ENCODE measurements at places on chromosomes 12 and 14.

DNA sequence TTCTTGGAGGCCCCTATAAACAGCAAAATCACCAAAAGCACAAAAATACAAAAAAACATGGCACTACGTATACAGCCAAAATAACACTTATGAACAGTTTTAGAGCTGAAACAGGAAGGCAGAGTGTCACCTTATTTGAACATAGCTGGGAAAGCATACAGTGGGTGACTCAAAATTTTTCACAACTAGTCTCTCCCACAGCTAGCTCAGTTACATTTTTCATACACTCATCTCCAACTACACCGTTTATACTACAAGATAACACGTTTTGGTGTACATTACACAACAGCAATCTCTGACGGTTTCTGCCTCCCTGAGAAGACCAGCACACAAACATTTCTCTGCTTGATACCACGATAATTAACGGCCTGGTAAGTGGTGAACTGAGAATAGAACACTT, 2.9 kb downstream of the RAD52 start:
- no peak for DNase-seq

GRCh38 chr14:36662258-36662542, 540 bp downstream of the PAX9 start:
- DNase-seq: no peak

DNA sequence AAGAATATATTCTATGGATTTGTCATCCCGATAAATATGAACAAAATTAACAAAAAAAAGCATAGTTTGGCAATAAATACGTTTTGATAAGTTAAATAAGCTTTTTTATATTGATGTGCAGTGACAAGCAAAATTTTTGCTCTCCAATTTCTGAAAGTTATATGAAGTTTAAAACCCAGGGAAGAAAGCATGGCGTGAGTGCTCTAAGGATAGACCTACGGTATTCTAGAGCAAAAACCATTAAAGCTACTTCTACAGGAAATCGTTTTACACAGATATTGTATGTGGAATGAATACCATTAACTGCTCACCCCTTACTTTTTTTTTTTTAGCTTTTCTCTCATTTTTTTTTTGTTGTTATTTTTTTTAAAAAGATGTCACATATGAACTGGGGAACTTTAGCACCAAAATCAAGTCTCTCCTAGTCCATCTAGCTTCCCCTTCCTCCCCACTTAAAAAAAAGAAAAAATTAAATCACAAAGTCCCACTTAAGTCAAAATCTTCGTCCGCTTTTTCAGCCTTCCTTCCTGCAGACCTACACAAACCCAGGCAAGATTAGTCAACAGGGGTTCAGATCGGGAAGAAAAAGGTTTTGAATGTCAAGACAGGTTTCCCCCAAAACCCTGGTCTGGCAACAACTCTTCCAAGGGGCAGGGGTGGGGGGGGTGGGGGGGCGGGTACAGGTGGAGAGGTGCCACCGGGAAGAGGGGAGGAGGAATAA, 4.4 kb downstream of the ZFP36L1 start:
- DNase-seq: no peak

DNA sequence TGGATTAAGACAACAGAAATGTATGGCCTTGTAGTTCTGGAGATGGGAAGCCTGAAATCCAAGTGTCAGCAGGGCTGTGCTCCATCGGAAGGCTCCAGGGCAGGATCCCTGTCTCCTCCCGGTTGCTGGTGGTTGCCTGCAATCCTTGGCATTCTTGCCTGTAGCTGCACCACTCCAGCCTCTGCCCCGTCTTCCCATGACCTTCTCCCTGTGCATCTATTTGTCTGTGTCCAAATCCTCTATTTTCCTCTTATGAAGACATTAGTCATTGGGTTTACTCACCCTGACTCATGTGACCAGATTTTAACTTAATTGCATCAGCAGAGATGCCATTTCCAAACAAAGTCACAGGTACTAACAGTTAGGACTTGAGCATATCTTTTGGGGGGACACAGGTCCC, 15.1 kb downstream of the TUNAR start:
- no peak for DNase-seq

GRCh38 chr12:7650091-7650490, 15.6 kb downstream of the APOBEC1 start:
- no peak for DNase-seq

DNA sequence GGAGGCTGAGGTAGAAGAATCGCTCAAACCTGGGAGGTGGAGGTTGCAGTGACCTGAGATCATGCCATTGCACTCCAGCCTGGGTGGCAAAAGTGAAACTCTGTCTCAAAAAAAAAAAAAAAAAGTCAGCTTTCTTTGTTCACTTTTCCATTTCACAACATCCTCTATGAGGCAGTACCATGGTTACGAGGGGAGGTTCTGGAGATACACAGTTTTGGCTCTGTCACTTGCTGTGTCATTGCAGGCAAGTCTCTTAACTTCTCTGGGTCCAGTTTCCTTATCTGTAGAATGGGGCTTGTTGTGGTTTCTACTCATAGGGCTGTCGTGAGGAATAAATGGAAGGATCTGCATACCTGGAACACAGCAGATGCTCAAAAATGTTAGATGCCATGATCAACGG, 75.6 kb upstream of the SLC24A4 start:
- DNase-seq: no peak

DNA sequence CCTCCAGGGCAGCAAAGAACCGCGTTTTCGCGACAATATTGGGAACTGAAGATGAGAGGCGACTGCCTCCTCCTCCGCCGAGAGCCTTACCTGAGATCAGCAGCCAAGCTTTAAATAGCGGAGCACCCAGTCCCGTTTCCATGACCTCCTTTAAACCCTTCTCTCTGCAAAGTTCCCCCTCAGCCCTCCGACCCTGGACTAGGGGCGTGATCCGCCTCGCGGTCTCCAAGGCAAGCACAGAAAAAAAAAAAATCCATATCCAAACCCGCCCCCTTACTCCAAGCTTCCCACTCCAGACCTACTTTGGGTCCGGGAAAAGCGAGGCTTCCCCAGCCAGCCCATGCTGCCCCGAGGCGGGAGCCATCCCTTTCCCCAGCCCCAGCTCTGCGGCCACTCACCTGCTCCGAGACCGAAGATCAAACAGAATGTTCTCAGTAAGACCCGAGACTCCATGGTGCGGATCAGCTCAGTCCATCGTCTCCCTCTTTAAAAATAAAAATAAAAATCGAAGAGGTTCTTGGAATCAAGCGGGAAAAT, 630 bp downstream of the NELL2 start:
- DNase-seq: no peak

DNA sequence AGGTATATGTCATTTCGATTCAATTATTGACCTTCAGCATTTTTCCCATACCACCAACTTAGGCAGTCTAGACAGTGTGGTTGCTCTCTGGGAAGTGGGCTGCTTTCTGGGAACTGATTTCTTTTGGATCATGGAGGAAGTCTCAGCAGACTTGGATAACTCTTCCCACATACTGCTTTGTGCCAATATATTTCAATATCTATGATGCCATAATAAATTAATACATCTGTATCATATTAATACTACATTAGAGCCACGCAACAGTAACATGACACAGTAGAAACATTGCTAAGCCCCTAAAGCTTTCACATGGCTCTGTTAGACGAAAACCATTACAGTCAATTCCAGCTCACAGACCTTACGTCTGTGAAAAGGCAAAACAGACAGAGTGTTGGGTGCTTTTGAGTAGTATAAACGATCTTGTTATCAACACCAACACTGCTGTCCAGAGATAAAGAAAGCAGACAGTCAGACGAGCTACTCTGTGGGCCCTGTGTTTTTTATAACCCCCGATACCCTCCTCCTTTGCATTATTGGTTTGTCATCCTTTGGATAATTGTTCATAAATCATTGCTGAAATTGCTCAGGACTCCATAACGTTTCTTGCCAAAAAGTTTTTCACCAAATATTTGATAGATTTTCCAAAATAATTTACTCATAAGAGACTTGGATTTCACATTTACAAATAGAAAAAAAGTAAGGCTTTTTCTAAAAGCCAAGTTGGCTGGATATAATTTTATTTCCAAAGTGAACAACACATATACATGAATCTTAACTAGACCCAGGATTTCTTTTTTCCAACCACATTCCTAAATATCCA, 439.7 kb downstream of the ADAMTS20 start:
- no peak for DNase-seq

DNA sequence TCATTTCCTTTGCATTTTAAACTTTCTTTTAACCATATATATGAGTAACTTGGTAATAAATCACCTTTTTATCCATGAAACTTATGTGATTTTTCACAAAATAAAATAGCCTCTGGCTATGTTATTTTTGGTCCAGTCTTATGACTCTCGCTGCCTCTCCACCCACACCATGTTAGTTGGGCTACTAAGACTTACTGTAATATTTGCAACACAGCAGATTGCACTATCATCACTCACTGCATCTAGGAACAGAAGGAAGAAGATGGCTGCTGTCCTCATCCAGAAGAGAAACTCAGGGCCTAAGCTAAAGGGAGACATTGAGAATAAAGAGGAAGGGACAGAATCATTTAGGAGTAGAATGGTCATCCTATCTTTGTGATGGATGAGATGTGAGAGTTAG, 12.6 kb upstream of the B4GALNT3 start:
- DNase-seq: no peak

DNA sequence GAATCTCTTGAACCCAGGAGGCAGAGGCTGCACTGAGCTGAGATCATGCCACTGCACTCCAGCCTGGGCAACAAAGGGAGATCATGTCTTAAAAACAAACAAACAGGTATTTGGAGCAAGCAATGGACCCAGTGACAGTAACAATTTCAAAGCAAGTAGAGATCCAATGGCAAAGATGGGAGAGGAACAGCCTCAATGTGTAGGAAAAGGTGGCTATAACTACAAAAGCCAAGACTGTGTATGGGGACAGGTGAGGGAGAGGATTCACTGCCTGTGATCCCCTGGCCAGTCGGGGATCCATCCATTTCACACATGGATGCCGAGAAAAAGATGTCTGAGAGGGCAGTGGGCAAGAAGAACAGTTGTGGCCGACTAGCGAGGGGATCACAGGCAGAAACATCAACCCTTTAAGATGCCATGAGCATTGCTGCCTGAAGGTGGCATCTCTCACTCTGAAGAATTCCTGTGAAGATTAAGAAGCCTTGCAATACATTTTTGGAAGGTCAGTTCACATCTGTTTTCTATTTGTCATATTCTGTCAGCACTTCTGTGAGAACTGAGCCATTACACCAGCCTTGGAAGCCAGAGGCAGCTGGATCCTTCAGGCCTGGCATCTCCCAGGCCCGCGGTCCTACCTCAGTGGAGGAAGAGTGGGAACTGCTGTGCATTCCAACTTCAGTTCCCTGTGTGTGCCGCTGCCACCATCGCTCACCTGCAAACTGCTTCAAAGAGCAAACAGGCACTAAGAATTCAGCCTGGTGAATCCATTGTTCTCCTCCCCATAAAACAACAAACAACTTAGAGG, 54.5 kb upstream of the FRS2 start:
- peak; percentile 48 for DNase-seq

GRCh38 chr14:39739796-39740195, 307.6 kb upstream of the FBXO33 start:
- DNase-seq: peak; percentile 32

GRCh38 chr14:21095430-21096205, 2.8 kb downstream of the ZNF219 start:
- no peak for DNase-seq

DNA sequence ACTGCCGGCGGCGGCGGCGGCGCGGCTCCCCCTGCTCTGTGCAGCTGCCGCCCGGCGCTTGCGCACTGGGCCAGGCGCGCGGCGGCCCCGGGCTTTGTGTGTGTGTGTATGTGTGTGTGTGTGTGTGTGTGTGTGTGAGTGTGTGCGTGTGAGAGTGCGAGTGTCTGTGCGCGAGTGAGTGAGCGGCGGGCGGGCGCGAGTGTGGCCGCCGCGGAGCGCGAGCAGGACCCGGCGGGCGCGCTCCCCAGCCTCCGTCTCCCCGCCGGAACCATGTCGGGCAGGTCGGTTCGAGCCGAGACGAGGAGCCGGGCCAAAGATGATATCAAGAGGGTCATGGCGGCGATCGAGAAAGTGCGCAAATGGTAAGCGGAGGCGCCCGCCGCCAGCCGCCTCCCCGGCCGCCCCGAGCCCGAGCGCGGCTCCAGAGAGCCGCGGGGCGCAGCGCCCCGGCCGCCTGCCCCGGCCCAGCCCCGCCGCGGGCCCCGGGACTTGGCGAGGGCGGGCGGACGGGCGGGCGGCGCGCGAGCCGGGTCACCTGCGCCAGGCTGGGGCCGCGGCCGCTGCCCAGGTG, at the start of gene BCL7A:
Gene BCL7A, plus strand, starts transcription at position 63 of the 571 bp plus-strand sequence. Its CDS starts 208 bp downstream, at position 271.
- peak; percentile 92 for DNase-seq

DNA sequence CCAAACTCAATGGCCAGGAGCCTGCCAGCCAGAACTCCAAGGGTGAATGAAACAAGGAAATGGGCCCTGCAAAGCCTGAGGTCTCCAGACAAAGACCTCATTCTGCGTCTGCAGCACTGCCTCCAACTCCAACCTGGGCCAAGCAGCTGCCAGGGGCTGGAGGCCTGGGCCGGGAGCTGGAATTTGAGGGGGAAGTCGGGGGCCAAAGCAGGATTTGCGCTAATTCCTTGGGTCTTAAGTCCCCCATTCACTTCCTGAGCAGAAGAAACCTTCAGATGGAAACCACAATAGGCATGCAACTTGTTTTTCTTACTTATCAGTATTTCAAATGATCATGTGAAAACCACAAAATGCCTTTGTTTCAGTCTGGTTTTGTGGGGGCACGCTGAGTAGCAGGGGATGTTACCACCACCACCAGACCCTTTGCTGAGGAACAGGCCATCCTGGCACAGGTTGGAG, 23.0 kb upstream of the TC2N start:
- DNase-seq: peak; percentile 66

DNA sequence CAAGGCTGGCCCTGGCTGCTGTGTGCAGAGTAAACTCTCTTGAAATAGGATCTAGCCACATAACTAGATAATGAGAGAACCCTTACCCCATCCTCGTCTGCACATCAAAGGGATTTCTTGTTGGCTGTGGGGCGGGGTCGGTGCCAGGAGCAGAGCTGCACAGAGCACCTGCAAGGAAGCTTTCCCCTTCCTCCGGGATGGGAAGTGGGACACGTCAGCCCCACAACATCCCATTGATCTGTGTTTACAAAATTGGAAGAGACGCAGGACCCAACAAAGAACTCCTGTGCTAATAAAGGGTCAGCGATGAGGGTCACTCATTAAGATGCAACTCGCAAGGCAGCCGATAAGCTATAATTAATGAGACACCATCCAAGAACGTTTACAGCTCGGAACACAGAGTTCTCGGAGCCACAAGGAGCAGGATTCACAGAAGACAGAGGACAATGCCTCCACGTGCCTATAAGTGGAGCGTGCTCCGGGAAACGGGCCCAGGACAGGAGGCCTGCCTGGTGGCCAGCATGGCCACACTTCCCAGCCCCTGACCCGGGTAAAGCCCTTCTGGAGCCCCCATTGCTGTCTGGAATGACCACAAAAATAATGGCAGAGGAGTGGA, 171.5 kb downstream of the SLC15A4 start:
- DNase-seq: no peak

Measured in right cardiac atrium (tissue), 5 donors.